ENCODE measurements at places on chromosomes 11 and 22. TPM values are rescaled to one million over a fixed set of nuclear protein-coding genes. Genes with fewer than 3 reads are reported as not detected.
A peak's percentile ranks its signal among the peaks of the same experiment; 100 is the strongest.

- peaks cover 8% of the 10 kb centered on the region for H3K27me3 ChIP-seq
- no peaks in the 10 kb centered on the region for H3K36me3 ChIP-seq
- no peak overlapping the region for H3K4me3 ChIP-seq
- peaks cover 26% of the 10 kb centered on the region for H3K4me1 ChIP-seq
Measured at GRCh38 chr11:16860617-16861016, 122.2 kb downstream of the C11orf58 start.

MAPK8IP1 gene
- total RNA-seq, result 0.51 TPM

GRCh38 chr11:62398011-62398994, 20.5 kb upstream of the SCGB1A1 start:
- no peaks in the 10 kb centered on the region for H3K27me3 ChIP-seq
- H3K27ac ChIP-seq, result no peak overlapping the region
- no peak overlapping the region for H3K4me3 ChIP-seq
- no peak for DNase-seq
- H3K36me3 ChIP-seq, result peaks cover 1% of the 10 kb centered on the region

GRCh38 chr11:126282736-126283591, at the start of gene TIRAP:
Gene TIRAP (plus strand): TSS chr11:126283093. CDS start chr11:126290895, 7,802 bp downstream.
- H3K27me3 ChIP-seq, result no peaks in the 10 kb centered on the region
- peak within 1 kb of the TSS; percentile 98 for H3K4me3 ChIP-seq
- H3K4me1 ChIP-seq, result peaks cover 45% of the 10 kb centered on the region

DNA sequence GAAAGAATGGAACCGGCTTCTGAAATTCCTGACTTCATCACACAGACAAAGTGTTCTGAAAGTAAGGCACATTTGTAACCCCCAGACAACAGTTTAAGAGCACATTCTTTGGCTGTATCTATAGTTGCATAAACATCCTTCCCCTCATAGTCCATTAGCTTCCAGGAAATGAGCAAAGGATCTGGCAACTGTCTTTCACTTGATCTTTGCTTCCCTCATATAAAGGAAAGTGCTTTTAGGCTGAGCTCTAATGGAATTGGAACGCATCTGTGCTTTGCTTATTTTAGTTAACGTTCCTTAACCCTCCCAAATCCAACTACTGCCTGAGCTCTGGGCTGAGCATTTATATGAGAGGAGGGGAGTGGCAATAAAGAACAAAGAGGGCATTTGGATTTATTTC, 76.9 kb upstream of the API5 start:
- no peaks in the 10 kb centered on the region for H3K4me1 ChIP-seq
- no peak for DNase-seq
- H3K36me3 ChIP-seq, result no peaks in the 10 kb centered on the region
- H3K4me3 ChIP-seq, result no peak overlapping the region
- no peak overlapping the region for H3K27ac ChIP-seq

GLYATL2 gene
- not detected for total RNA-seq

DNA sequence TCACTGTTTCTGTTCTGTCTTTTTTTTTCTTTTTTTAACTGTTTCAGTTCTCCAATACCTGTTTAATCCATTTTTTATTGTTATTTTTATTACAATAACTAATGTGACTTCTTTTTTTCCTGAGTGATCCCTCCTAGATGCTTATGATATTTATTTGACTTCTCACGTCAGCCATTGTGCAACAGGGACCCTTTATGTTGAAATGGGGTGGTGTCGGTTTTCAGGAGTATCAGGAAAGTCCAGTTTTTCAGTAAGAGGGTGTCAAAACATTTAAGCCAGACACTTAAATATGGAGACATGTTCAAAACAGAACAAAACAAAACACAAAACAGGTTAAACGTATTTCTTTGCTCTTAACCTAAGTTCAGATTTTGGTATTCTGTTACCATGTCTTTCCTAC, 418.8 kb downstream of the DYNC2H1 start:
- no peaks in the 10 kb centered on the region for H3K36me3 ChIP-seq
- H3K27ac ChIP-seq, result no peak overlapping the region
- DNase-seq, result no peak
- no peaks in the 10 kb centered on the region for H3K27me3 ChIP-seq

PKNOX2 gene
- not detected for total RNA-seq

TRIM34 gene
- total RNA-seq, result 4.6 TPM

GGTLC3 gene
- total RNA-seq, result not detected

- no peak for DNase-seq
- H3K27me3 ChIP-seq, result no peaks in the 10 kb centered on the region
- peak overlapping the region; percentile 20 for H3K4me3 ChIP-seq
Measured at GRCh38 chr11:61158691-61159381, 2.4 kb downstream of the VPS37C start.

- peaks cover 64% of the 10 kb centered on the region for H3K4me1 ChIP-seq
- H3K36me3 ChIP-seq, result peaks cover 8% of the 10 kb centered on the region
- H3K27me3 ChIP-seq, result no peaks in the 10 kb centered on the region
- H3K27ac ChIP-seq, result no peak overlapping the region
- no peak overlapping the region for H3K4me3 ChIP-seq
Measured at GRCh38 chr11:93519179-93519578, 24.0 kb downstream of the SMCO4 start.

SCGB1C1 gene
- not detected for total RNA-seq

MS4A4A gene
- not detected for total RNA-seq

GRCh38 chr22:47822422-47822821, 1060.0 kb downstream of the TBC1D22A start:
- no peak overlapping the region for H3K27ac ChIP-seq
- no peaks in the 10 kb centered on the region for H3K4me1 ChIP-seq
- no peaks in the 10 kb centered on the region for H3K27me3 ChIP-seq
- H3K4me3 ChIP-seq, result no peak overlapping the region

Data from activated T-helper 1 cell treated with anti-CD3 and anti-CD28 coated beads, Interleukin-12 subunit alpha, Interleukin-12 subunit beta, Interleukin-2, Interleukin-4 antibody, amounts not matched to agents 30 ng/mL and 10 ng/mL and 1 ng/mL, durations not matched to agents 14 hours and 24 hours and 36 hours (primary cell).